ENCODE measurements at places on chromosomes 16 and 17.

GRCh38 chr16:12083631-12084030, 107.1 kb downstream of the SNX29 start:
- DNase-seq = no peak

- DNase-seq = no peak
Observed at GRCh38 chr17:70318051-70318450, 148.7 kb downstream of the KCNJ2 start.

DNA sequence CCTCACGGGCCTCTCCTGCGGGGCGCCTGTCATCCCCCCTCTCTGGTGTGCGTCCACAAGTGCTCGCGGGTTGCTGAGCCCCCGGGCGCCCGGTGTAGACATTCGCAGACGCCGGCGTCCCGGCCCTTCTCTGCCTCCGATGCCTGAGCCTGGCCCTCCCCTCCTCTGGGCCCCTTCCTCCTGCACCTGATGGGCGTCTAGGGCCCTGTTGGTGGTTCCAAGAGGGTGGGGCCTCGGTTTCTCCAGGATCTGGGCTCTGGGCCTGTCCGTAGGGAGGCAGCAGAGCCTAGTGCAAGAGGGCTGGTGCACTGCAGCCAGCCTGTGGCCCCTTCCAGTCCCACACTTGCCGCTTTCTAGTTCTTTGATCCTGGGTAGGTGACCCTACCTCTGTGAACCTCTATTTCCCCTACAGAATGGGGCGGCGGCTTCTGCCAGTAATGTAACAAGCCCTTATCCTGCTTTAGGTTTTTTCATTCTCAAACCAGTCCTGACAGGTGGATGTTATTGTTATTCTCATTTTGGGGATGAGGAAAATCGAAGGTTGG, 623 bp downstream of the E4F1 start:
- DNase-seq = no peak

DNA sequence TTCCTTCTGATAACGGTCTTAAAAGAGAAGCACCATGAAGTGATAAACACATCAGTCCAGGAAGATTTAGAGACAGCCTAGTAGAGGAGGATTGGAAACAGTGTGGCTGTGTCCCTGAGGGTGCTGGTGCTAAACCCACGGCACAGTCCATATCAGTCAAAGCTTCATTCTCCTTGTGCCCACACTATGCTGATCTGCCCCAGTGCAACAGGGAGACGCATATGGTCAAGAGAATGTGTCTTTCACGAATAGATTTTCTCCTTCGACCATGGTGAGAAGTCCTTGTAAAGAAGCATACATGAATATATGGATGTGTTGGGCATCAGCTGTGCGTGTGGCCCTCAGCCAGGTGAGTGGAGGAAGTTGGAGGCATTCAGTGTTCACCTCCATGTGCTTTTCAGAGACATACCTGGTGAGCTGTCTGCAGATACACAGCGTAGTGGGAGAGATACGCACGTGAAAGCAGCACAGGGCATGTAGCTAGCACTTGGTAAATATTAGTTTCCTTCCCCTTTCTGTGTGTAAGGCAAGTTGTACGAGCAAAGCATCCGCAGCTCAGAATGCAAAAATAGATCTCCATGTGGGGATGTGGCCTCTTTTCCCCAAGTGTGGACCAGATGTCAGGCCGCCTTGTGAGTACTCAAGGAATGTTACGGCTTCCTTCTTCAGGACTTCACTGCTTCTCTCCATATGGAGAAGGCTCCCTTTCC, 29.4 kb downstream of the HLF start:
- no peak for DNase-seq

GRCh38 chr17:41586863-41587495, at the start of gene KRT14:
Gene KRT14, minus strand, starts transcription at chr17:41586895. Its CDS starts 61 bp downstream, at chr17:41586834.
- DNase-seq = no peak

DNA sequence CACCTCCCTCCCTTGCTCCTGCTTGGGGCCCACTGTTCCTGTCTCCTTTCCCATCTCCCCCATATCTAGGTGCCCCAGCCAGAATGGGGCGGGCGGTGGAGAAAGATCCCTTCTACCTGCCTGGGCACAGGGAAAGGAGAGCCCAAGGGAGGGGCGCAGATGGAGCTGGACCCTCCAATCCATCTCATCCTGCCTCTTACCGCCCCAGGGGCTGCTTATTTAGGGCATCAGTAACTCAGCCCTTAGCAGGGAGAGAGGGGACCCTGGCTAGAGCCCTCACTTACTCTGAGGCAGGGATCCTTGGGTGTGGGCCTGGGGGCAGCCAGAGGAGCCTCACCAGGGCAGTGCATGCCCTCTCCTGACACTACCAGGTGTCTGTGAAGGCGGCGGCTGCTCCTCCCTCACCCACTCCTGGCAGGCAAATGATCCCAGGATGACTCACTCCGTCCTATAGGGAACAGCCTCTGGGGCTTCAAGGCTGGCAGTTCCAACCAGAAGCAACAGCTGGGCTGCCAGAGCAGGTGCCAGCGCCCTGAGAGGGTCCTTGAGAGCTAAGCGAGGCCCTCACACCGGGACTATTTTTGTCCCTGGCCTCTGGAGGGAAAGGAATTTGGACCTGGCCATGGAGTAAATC, 16.3 kb upstream of the BCAR1 start:
- DNase-seq = no peak

DNA sequence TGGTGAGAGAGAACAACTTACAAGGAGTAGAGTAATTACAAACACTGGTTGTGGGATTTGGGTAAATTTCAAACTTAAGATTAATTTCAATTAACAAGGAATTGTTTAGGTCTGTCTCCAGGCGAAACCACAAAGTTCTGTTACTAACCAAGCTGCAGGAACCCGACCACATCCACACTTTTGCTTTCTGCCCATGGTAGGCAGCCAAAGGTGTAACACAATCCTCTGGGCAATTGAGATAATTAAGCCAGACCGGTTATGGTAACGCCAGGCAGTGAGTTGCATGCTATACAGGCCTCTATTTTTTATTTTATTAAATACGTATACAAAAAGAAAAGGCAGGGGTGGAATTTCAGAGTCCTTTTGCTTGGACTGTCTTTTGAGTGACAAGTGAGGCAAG, 12.0 kb downstream of the KCNJ2 start:
- DNase-seq = no peak

DNA sequence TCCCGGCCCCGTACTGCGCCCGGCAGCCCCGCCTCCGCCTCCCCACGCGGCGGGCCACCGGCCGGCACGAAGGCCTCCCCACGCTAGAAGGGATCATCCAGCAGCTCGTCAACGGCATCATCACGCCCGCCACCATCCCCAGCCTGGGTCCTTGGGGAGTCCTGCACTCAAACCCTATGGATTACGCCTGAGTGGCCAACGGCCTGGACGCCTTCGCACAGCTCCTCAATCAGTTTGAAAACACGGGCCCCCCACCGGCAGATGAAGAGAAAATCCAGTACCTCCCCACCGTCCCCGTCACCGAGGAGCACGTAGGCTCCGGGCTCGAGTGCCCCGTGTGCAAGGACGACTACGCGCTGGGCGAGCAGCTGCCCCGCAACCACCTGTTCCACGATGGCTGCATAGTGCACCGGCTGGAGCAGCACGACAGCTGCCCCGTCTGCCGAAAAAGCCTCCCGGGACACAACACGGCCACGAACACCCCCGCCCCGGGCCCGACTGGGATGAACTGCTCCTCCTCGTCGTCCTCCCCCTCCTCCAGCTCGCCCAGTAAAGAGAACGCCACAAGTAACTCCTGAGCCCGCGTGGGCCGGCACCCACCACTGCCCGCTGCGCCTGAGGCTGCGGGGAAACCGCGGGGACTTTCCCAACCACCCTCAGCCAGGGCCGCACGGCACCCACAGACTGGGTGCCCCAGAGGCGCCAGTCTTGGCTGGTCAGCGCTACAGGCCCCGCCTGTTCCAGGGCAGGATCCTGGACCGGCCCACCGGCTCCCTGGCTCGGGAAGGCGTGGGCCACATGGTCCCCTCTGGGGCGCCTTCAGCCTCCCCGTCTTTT, 39.0 kb upstream of the AKAP1 start:
- DNase-seq = peak; percentile 8

- no peak for DNase-seq
Observed at GRCh38 chr16:71622088-71622487, 3.9 kb upstream of the MARVELD3 start.

DNA sequence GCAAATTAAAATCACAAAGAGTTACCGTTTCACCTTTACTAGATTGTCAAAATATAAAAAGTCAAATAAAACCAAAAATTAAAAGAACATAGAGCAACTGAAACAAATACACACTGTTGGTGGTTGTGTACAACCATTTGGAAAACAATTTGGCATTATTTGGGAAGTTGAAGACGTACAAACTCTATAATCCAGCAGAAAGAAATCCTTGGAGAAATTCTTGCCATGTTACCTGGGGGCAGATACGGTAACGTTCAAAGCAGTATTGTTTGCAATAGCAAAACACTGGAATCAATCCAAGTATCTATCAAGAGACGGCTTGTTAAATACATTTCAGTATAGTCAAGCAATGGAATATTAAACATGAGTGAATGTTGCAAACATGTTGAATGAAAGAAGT, 56.7 kb downstream of the TBX4 start:
- DNase-seq = no peak

DNA sequence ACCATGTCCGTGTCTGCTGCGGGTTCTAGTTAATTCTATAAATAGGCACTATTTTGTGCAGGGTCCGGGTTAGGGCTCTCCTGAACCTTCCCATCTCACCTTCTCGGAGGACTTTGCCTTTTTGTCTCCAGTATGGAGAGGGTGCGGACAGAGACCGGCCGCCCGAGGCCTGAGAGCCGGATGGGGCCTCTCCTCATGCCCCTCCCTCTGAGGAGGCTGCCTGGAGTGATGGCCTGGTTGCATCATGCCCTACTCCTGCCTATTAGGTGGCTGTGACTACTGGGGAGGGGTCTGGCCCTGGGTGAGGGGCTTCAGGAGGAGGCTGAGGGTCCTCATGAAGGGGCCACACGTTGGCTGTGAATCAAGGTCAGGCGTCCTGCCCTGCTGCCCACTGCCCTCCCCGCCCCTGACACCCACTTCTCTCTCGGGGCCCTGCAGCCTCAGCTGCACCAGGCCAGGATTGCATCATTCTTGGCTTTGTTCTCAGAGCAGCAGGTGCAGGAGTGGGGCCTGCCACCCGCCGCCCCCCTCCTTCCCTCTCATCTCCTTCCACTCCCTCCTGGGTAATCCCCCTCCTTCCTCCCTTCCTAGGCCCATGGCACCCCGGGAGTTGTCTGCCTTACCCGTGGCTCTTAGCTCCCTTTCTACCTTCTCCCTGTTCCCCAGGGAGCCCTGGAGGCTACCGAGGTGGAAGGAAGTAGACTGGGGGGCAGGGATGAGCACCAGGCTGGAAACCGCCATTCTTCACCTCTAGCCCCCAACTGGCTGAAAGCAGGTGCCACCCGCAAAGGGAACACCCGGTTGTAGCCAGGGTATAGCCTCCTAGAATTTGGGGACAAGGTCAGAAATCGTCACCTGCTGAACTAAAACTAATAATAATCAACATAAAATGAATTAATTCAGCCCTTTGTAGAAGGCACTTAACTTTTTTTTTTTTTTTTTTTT, 12.7 kb upstream of the ARHGAP23 start:
- DNase-seq = no peak

DNA sequence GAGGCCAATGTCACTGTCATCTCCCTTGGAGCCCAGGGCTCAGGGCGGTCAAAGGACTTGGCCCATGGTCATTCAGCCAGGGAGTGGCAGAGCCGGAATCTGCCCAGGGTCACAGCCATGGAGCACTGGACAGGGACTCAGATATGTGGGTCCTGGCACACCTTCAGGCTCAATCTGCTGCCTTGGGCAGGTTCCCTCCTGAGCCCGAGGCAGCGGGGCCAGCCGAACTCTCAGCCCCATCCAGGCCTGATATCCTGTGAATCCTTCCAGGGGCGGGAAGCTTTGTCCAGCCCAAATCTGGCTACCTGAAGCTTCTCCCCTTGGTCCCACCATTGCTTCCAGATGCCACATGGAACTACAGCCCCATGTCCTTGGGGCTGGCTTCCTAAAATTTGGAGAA, 12.2 kb upstream of the CDIPT start:
- no peak for DNase-seq

DNA sequence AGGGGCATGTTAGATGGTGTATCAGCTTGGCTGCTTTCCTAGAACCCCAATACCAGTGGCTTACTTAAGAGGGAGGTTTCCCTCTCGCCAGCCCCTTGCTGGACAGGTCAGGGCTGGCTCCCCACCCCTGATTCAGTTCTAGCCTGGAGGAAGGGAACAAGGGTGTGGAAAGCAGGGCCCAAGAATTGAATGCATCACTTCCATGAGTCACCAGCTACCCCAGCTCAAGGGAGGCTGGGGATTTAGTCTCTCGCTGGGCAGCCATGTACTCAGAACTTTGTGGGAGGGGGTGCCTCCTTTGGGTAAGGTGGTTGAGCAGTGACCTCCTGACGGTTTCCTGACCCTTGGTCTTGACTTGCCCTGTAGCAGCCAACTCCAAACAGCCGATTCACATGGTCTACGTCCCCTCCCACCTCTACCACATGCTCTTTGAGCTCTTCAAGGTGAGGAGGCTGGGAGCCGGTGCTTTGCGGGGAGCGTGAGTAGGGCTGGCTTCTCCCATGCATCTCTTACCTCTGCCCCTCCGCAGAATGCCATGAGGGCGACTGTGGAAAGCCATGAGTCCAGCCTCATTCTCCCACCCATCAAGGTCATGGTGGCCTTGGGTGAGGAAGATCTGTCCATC, 12.8 kb downstream of the PDK2 start:
- no peak for DNase-seq

GRCh38 chr16:19809693-19810092, 75.0 kb downstream of the GPRC5B start:
- DNase-seq = no peak

GRCh38 chr17:17204635-17205231, 1.4 kb downstream of the PLD6 start:
- no peak for DNase-seq

DNA sequence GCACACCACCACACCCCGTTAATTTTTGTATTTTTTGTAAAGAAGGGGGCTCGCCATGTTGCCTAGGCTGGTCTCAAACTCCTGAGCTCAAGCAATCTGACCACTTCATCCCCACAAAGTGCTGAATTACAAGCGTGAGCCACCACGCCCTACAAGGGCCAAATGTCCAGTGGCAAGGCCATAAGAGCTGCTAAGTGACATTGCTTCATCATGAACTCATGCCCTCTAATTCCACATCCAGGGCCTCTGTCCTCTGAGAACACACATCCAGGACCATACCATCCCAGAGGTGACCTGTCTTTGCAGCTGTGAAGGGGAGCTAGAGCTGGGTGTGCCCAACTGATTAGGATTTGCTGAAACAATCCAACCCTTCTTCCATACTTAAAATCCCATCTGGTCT, 25.6 kb upstream of the MEIOC start:
- no peak for DNase-seq

DNA sequence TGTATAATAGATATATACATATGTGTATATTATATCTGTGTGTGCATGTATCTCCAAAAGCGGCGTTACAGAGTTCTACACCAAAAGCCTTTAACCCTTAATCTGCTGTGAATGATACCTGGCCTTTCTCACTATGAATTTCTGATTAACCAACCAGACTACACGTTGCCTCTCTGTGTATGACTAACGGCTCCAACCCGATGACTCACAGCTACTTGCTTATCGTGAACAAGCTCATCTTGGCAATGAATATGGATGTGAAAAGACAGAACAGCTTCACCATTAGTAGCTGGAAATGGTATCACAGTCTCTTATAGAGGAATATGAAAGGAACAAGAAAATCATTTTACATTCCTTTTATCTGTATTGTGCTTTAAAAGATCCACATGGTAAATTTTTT, 23.8 kb upstream of the ARHGAP44 start:
- DNase-seq = no peak
